ENCODE measurements at places on chromosomes 11 and 22.

GRCh38 chr11:44241851-44242250 is 68.1 kb downstream of the ALX4 start:
- peak; percentile 17 for DNase-seq

GRCh38 chr22:29112121-29112520 is 39.3 kb downstream of the KREMEN1 start:
- DNase-seq = no peak

DNA sequence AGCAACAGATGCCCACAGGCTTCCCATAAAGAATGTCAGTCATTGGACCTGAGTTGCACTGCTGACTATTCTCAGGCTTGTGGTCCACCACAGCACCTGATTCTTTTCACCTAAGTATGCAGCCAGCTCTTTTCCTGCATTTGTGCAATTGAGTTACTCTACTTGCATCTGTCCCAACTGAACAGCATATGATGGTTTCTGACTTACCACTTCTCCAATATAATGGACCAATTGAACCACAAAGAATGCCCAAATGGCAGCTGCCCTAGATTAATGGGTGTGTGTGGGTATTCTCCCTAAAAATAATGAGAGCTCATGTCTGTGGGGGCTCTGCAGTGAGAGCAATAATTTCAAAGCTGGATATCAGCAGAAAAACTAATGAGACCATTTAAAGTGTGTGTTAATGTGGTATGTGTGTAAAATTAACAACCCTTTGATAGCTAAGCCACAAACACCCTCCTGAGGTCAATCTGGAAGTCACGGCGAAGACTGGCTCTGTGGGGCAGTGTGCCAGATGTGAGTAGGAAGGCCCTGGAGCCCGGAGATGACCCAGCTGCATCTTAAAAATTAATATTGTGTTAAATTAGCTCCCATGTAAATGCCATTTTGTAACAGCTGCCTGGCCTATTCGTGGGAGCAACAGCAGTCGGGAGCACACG is 43.8 kb downstream of the SC5D start:
- no peak for DNase-seq

GRCh38 chr11:69912161-69912910 is 93.1 kb upstream of the FGF3 start:
- DNase-seq = no peak

GRCh38 chr11:102389253-102389652 is 42.2 kb downstream of the BIRC2 start:
- DNase-seq = no peak

DNA sequence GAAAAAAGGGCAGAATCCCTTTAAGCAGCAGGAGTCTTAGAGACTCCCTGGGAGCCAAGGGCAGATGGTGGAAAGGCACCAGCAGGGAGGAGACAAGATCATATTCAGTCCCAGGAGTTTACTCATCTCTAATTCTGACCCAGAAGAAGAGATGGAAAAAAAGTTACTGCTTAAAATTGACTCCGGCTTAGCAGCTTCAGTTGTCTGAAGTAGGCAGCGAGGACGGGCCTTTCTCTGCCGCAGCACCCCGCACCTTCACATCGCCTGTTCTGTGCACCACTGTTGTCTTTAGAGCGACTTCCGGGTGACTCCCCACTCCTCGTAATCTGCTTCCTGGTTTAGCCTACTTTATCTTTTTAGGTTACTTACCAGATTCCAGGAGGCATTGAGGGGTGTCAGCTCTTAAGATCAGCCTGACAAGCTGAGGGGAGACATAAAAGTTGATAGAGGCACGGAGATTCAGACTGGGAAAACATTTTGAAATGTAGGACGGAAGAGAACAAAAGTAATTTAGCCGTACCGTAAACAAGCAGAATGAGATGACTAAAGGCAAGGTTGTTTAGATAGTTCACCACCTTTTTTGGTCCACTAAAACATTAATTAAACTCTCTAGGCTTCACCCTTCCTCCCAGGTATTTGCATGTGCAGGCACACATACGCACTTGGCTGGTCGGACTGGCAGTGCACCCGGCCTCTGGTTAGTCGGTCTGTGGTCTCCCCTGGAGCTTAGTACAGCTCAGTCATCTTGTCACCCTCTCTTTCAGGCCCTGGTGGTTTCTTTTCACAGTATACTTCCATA is 74.3 kb downstream of the CECR2 start:
- DNase-seq = no peak

DNA sequence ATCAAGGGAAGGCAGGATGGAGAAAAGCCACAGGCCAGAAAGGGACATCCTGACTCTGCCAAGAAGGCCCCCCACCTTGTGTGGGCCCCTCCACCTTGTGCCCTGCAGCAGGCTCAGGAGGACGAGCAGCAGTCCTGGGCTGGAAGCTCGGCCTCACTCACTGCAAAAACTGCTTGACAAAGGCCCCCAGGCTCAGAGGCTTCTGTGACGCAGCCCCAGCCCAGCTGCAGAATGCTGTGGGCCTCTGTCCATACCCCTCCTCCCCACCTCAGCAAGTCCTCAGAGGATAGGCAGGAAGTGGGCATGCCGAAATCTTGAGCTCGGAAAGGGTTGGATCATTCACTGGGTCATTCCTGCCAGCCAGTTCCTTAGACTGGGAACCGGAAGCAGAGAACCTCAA is 61.9 kb downstream of the NRXN2 start:
- DNase-seq = no peak

- DNase-seq = no peak
Measured at GRCh38 chr22:20748731-20749428, 25.0 kb upstream of the SERPIND1 start.

DNA sequence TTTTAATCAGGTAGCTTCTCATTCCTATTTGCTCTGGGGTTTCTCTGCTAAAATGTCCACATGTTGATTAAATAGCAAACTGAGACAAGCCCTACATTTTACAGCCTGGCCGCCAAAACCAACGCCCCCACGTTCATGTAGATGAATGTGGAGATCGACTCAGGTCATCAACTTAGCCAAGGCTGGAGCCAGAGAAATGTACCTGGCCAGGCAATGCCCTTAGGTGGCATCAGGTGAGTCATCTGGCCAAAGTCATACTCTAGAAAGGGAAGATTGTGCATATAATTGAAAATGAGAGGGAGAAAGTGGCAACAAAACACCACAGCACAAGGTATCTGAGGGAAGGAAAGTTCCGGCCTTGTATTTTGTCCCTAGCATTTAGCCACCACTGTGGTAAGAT is 37.1 kb upstream of the CCDC89 start:
- no peak for DNase-seq

DNA sequence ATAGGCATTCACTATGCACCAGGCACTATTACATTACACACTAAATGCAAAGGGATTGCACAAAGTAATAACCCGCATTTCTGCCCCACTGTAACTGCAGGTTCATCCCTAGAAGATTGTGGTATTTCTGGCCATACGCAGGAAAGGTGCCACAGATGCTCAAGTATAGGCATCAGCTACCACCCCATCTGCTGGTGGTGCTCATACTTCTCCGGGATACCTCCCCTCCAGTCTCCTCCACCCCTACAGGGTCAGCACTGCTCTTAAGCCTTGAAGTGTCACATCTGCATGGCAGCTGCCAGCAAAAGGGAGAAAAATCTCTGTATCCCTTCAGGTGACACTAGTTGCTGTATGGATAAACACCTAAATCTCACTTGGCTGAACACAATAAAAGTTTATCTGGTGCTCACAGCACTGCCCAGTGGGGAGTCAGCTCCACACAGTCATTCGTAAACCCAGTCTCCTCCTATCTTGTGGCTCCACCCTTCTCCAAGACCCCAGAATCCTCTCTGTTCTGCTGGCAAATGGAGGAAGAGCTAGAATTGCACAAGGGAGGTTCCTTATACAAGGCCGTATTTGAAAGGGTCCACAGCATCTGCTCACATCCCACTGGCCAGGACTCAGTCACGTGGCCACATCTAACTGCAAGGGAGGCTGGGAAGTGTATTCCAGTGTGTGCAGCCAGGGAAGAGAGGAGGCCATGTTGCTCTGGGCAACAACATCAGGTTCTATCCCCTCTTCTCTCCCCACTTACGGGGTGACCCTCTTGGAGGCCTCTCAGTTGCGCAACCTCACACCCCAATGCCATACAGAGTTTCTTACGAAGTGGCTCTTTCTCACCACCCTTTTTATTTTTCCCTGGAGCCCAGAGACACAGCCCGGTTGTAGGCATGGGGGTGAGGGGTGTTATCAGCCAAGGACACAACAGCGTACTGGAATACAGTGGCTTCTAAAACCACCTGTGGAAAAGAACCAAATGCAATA is 114.7 kb downstream of the BUD13 start:
- no peak for DNase-seq

DNA sequence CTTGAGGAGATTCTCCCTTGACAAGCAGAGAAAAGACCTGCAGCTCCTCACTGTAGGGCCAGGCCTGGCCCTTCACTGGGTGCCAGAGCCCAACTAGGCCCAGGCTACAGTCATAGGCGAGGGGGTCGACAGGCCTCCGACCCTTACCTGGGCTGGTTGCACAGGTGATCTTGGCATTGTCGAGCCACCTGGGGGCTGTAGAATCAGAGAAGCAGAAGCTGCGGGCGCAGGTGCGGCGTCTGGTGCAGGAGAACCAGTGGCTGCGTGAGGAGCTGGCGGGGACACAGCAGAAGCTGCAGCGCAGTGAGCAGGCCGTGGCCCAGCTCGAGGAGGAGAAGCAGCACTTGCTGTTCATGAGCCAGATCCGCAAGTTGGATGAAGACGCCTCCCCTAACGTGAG is 6.9 kb upstream of the RAB1B start:
- DNase-seq = no peak

DNA sequence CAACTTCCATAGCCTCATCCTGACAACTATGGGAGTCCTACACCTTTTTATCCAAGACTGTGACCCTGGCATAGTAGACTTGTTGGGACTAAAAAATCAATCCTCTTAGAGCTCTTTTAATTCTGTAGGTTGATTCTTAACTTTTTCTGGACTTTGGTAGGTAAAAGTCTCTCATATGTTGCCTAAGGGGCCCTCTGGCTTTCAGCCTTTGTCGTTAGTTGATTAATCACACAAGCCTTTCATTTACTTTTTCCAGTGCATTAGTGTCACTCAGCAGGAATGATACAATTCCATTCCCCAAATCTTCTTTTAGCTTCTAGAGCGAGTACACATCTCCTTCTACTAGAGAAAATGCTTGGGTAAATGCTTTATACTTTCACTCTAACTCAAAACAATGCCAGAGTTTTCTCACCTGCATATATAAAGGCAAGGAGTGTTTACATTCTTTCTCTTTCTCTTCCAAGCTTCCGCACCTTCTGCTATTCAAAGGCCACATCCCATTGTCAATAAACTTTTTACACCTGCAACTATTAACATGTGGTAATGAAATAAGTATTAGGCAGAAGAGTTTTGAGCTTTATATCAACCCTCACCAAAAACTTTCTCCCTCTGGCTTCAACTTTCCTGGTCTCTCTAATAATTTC is 516.6 kb downstream of the FAM181B start:
- no peak for DNase-seq

GRCh38 chr11:7261578-7261977 is 9.9 kb downstream of the SYT9 start:
- no peak for DNase-seq
